Fibroblast of pulmonary artery (primary cell): ENCODE measurements at places on chromosomes 2 and 18.

DNA sequence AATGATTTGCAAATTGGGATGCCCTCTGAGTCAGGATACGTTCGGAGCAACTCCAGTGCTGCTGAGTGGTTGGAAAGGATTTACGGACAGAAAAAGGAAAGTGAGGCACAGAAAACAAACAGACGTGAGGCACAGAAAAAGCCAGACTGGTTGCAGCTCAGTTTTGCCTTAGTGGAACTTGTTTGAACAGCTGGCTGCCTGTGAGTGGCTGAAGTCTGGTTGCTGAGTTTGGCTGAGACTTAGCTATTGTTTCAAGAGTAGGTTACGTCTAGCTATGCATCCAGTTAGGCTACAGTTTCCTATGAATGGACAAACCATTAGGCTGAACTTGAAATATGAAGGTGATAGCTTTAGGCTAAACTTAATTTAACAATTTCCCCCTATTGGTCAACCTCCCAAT is 256.6 kb downstream of the VAPA start:
- DNase-seq, result peak; percentile 34

GRCh38 chr2:102206666-102207341 is 20.0 kb downstream of the IL1RL2 start:
- no peak for DNase-seq

- DNase-seq, result peak; percentile 73
Observed at GRCh38 chr2:27992787-27993401, 102.4 kb downstream of the BABAM2 start.

- peak; percentile 66 for DNase-seq
Observed at GRCh38 chr2:222572751-222573174, 83.1 kb downstream of the FARSB start.

- DNase-seq, result no peak
Observed at GRCh38 chr18:61245276-61245675, 88.0 kb upstream of the CDH20 start.

DNA sequence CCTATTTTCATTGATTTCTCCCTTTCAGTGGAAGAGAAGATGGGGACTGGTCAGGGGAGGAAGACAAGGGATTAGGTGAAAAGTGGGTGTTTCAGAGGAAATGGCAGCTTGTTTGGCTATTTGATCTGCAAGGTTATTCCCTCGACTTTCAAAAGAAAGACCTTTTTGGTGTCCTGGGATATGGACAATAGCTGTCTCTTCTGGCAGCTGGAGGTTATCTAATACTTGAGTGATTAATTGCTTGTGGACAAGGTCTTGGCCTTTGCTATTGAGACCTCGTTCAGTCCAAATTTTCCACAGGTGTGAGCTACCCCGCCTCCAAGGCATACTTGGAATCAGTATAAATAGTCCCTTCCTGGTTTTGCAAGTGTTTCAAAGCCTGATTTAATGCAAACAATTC is 33.3 kb upstream of the TRAPPC8 start:
- no peak for DNase-seq

DNA sequence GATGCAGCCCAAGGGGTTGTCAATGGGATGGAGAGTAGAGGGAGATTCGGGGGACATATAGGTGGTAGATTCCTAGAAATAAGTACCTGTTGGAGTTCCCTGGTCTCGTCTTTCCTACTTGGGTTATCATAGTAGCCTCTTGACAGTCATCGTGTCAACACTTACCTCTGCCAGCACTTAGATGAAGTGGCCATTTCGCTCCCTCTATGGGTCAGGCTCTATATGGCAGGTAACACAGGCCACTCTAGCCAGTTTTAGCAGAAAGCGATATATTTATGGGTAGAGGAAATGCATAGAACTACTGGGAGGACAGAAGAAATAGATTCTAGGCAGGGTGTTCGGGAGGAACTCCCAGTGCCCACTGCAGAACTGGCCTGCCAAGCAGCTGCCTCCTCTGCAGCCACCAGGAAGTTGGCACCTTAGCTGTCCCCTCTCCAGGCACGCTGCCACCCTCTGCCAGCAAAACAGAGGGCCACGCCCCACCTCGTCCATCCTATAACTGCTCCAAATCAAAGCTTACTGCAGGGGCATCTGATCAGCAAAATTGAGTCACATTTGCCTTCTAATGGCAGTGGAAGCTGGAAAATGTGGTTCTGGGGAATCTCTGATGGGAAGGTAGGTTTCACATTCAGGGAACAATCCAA is 181.3 kb downstream of the INSIG2 start:
- no peak for DNase-seq

DNA sequence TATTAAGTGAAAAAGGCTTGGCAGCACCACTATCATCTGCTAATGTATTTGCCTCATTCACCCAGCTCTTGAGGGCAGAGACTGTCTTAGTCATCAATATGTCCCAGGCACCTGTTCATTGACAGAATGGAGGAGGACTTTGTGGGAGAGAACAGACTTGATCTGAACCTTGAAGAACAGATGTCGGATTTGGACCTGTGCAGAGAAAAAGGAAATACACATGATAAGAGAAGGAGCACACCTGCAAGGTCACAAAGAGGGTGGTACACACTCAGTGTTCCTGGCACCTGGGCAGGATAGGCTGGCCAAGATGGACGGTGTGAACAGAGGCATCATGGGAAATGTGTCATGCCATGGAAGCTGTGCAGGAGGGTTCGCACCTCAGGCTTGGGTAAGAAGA is 7.4 kb upstream of the MGAT4A start:
- no peak for DNase-seq

GRCh38 chr2:29583548-29584156 is 337.7 kb downstream of the ALK start:
- no peak for DNase-seq

DNA sequence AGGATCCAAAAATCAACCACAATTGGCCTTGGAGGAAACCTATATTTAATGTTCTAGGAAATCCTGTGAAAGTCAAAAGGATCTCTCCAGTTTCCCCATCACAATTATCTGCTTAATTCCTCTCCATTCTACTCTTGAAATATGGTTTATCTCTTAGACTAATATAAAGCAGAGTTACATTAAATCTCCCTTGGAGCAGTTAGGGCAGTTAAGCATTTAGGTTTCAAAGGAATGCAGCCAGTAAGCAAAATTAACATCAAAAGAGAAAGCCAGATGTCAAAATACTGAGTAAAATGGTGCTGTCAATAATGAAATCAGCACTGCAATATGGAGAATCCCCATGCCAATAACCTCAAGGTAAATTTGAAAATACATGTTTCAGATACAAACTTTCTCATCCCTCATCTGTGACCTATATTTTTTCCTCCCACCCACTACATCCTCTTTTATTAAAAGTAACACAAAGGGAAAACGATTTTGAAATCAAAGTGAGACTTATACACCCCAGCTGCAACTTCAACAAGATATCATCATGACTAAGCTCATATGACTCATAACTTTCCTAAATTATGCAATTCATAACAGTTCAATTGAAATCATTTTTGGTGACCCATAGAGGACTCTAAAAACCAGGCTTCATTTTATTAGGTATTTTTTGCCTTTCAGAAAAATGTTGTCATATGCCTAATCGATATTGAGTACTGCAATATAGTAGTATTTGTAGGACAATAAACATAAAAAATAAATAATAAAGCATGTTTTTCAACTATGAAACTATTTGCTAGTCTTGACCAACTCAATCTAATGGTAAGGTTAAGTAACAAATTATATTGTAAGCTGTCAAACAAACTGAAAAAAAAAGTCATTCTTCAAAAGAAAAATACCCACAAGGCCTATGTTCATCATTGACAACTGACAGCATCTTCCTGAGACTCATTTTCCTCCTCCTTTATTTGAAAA is 3.1 kb downstream of the ADAM17 start:
- peak; percentile 94 for DNase-seq

- no peak for DNase-seq
Observed at GRCh38 chr18:6859676-6860422, 130.3 kb downstream of the ARHGAP28 start.

DNA sequence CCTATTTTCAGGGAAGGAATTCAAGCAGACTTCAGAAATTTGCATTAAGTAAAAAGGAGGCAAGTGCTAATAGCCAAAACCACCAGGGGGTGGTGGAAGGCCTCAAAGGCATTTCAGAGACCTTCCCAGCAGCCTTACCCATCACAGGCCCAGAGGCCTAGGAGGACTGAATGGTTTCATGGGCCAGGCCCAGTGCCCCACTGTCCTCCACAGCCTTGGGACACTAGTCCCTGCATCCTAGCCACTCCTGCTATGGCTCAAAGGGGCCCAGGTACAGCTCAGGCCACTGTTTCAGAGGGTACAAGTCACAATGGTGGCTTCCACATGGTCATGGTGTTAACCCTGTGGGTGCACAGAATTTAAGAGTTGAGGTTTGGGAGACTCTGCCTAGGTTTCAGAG is 58.6 kb upstream of the CHAC2 start:
- DNase-seq, result no peak

DNA sequence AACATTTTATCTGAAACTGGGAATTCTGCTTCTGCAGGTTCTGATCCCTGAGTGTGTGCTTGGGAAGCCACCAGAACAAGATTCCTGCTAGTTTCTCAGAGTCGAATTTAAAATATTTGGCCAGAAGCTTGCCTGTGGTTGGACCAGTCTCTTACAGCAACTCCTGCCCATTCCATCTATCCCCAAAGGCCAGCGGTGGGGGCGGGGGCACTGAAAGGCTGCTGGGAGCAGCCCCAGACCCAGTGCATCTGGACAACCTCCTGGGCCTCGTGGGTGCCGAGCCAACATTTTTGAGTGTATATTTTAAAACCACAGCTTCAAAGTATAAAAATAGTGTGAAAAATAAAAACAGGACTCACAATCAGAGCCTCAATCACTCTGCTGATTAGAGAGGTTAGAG is 38.6 kb upstream of the ZFP36L2 start:
- no peak for DNase-seq

DNA sequence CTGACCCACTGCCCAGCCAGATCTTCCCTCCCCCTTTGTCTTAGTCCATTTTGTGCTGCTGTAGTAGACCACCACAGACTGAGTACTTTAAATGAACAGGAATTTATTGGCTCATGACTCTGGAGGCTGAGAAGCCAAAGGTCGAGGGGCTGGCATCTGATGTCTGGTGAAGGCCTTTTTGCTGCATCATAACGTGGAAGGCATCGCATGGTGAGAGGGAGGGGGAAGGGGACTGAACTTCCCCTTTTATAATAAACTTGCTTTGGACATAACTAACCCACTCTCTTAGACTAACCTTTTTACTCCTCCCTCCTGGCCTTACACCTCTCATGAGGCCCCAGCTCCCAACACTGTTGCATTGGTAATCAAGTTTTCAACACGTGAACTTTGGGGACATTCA is 83.8 kb downstream of the MAP4K4 start:
- no peak for DNase-seq

- no peak for DNase-seq
Observed at GRCh38 chr2:200311139-200311538, 4.6 kb downstream of the SPATS2L start.

DNA sequence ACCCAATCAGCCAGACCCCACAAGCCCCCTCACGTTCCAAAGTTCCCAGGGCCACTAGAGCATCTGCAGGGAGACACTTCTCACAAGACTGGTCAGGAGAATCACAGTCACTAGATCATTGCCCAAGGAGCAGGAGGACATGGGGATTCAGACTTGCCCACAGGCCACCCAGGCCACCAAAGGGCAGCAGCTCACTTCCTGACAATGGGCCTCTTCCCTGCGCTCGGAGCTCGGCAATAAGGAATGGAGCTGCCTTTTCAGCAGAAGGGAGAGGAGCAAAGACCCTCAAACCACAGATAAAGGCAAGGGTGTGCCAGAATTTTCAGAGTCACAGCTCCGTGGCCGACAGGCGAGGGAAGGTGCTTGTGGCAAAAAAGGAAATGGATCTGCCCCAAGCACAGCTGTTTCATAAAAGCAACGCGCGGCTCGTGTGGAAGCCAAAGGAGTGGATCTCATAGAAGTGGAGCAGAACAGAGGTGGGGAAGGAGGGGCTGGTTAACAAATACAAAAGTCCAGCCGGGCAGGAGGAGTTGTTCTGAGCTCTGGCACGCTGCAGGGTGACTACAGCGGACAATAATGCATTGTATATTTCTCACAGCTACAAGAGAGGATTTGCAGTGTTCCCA is 72.1 kb downstream of the EDAR start:
- DNase-seq, result peak; percentile 28
